ENCODE measurements at places on chromosomes 7 and 10. TPM values are rescaled to one million over a fixed set of nuclear protein-coding genes. Genes with fewer than 3 reads are reported as not detected.

DNAH11 gene
- 0.05 TPM for total RNA-seq

ITPRID1 gene
- total RNA-seq: not detected

TCAF2 gene
- total RNA-seq: 22.0 TPM

TMEM139 gene
- total RNA-seq: not detected

TMEM106B gene
- total RNA-seq: 20.6 TPM

ZNRF2 gene
- total RNA-seq: 12.3 TPM

ECHDC3 gene
- total RNA-seq: 2.0 TPM

PON1 gene
- not detected for total RNA-seq

NCF1 gene
- 48.8 TPM for total RNA-seq

DNA sequence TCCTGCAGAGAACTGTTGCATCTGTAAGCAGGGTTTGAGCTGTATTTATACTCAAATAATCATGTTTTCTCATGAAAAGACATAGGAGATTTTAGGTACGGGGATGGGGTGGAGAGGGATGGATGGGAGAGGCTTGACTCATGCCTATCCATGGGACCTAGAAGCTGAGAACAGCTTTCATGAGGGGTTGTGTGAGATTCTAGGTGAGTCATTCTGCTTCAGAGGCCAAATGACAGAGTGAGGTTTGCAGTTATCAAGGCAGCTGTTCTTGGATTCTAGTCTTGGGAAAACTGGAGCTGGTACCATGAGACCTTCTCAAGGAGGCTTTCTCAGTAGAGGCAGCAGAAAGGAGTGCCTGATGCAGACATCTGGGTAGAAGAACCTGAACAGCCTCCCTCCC, 746.9 kb downstream of the TYW1 start:
- no peaks in the 10 kb centered on the region for H3K4me1 ChIP-seq
- H3K27ac ChIP-seq: no peak overlapping the region
- no peak for DNase-seq
- H3K36me3 ChIP-seq: peaks cover 7% of the 10 kb centered on the region
- no peaks in the 10 kb centered on the region for H3K27me3 ChIP-seq

DNA sequence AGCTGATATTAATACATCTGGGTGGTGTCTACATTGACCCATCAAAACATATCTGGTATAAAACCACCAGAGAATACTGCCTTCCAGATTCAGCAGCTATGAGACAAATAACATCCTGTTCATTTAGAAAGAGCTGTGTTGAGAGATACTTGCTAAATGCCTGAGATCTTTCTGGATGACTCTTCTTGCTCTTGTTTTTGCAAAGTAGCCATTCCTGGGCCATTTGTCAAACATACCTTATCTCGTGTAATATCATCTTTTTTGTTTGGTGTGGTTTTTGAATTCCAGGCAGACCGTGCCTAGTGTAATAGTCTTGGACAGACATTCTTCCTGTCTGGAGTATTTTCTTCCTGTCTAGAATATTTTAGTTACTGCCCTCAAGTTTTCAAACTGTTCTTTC, 74.7 kb upstream of the PRR15 start:
- no peaks in the 10 kb centered on the region for H3K36me3 ChIP-seq
- no peaks in the 10 kb centered on the region for H3K4me1 ChIP-seq
- H3K4me3 ChIP-seq: no peak overlapping the region
- H3K27ac ChIP-seq: no peak overlapping the region
- no peak for DNase-seq
- H3K27me3 ChIP-seq: no peaks in the 10 kb centered on the region

DNA sequence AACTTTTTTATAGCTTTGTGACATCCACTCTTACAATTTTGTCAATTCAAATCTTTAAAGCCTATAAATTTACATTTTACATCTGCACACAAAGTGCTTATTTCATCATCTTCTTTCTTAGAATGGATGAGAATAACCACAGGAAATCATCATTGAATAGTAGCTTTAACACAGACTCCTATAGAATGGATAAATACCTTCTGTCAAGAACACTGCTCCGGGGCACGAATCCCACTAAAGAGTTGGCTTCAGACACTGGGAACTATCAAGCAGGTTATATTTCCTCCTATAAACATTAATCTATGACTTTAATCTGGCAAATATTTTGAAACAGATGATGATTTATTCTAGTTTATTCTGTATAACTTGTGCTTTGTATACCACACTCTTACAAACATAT, 269.7 kb upstream of the TPK1 start:
- DNase-seq: no peak
- no peaks in the 10 kb centered on the region for H3K4me1 ChIP-seq
- H3K36me3 ChIP-seq: no peaks in the 10 kb centered on the region
- H3K4me3 ChIP-seq: no peak overlapping the region
- no peaks in the 10 kb centered on the region for H3K27me3 ChIP-seq
- H3K27ac ChIP-seq: no peak overlapping the region

- peaks cover 3% of the 10 kb centered on the region for H3K36me3 ChIP-seq
- no peak overlapping the region for H3K27ac ChIP-seq
- no peaks in the 10 kb centered on the region for H3K4me1 ChIP-seq
- H3K4me3 ChIP-seq: no peak overlapping the region
- H3K27me3 ChIP-seq: no peaks in the 10 kb centered on the region
- DNase-seq: no peak
Observed at GRCh38 chr10:105758209-105758998, 1117.3 kb downstream of the SORCS3 start.

- H3K27ac ChIP-seq: no peak overlapping the region
- H3K27me3 ChIP-seq: peaks cover 19% of the 10 kb centered on the region
- no peaks in the 10 kb centered on the region for H3K4me1 ChIP-seq
- H3K36me3 ChIP-seq: peaks cover 16% of the 10 kb centered on the region
Observed at GRCh38 chr10:48511066-48511874, 93.6 kb downstream of the ARHGAP22 start.

DNA sequence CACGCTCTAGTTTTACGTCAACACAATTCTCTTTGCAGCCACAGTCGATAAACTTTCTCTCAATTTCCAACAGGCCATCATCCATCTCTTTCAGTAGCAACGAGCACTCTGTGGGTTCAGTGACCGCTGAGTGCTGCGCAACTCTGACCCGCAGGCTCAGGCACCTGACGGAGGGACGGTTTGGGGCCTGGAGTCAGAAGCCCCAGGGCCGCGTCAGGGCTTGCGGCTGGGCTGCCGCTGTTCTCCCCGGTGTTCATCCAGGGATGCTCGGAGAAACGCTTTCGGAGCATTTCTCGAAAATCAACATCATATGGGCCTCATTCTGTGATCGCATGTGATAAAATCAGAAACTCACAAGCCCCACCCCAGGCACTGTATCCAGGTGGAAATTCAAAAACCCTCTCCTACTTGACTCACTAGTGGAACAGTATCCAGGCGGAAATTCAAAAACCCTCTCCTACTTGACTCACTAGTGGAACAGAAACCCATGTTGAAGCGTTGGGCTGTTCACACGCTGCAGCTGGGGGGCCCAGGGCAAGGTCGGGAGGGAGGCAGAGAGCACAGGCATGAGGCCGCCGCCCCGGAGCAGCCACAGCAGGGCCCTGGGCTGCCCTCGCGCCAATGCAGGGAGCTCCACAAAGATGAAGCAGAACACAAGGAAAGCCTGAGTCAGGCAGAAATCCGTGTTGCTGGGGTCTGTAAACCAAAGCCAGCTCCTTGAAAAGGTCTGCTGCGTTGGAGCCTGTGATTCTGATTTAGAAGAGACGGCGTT, 73.3 kb upstream of the NKX6-2 start:
- no peak overlapping the region for H3K4me3 ChIP-seq
- H3K27ac ChIP-seq: no peak overlapping the region
- H3K4me1 ChIP-seq: peaks cover 8% of the 10 kb centered on the region
- H3K27me3 ChIP-seq: peaks cover 19% of the 10 kb centered on the region
- H3K36me3 ChIP-seq: no peaks in the 10 kb centered on the region

- no peaks in the 10 kb centered on the region for H3K36me3 ChIP-seq
- no peak for DNase-seq
- H3K27me3 ChIP-seq: no peaks in the 10 kb centered on the region
- no peak overlapping the region for H3K4me3 ChIP-seq
- peaks cover 5% of the 10 kb centered on the region for H3K4me1 ChIP-seq
Observed at GRCh38 chr10:12782537-12782936, 219.0 kb downstream of the CCDC3 start.

GRCh38 chr7:368651-369475, 78.9 kb downstream of the FOXL3 start:
- H3K36me3 ChIP-seq: no peaks in the 10 kb centered on the region
- peaks cover 9% of the 10 kb centered on the region for H3K27me3 ChIP-seq
- no peak overlapping the region for H3K4me3 ChIP-seq
- H3K4me1 ChIP-seq: peaks cover 17% of the 10 kb centered on the region
- H3K27ac ChIP-seq: no peak overlapping the region

- DNase-seq: no peak
- peaks cover 2% of the 10 kb centered on the region for H3K27me3 ChIP-seq
- no peaks in the 10 kb centered on the region for H3K36me3 ChIP-seq
- H3K4me3 ChIP-seq: no peak overlapping the region
- no peaks in the 10 kb centered on the region for H3K4me1 ChIP-seq
- no peak overlapping the region for H3K27ac ChIP-seq
Observed at GRCh38 chr10:61465901-61466632, 12.9 kb upstream of the TMEM26 start.

GRCh38 chr10:55449981-55450380, 649.0 kb upstream of the PCDH15 start:
- no peak for DNase-seq
- H3K27me3 ChIP-seq: no peaks in the 10 kb centered on the region

GRCh38 chr10:67669978-67670377, 26.0 kb downstream of the CTNNA3 start:
- H3K4me3 ChIP-seq: no peak overlapping the region
- DNase-seq: no peak
- H3K4me1 ChIP-seq: no peaks in the 10 kb centered on the region
- H3K27ac ChIP-seq: no peak overlapping the region
- H3K36me3 ChIP-seq: no peaks in the 10 kb centered on the region

DNA sequence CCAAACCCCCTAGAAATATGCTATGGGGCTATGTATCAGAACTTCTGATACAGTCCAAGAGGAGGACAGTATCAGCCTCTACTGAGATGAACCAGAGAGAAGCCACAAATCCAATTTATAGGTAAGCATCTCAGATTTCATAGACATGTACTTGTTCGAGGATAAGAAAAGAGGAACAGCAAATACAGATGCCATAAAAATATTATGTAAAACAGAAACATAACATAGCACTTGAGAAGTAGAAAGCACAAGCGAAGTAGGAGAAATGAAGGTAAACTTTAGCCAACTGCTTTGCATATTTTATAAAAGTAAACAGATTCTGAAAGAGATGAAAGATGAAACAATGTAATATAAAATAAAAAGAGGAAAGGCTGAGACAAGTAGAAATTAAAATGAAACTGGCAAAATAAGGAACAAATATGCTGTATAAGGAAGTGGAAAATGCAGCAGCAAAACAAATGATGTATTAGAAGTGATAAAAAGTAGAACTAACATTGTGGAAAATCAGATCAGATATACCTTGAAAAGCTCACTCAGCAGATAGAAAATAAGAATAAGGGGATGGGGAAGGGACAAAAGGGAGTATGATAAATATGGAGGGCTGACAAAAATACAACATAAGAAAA, 135.1 kb downstream of the SKAP2 start:
- H3K27me3 ChIP-seq: no peaks in the 10 kb centered on the region
- peaks cover 12% of the 10 kb centered on the region for H3K4me1 ChIP-seq
- DNase-seq: no peak
- H3K27ac ChIP-seq: peak overlapping the region; percentile 11
- H3K36me3 ChIP-seq: no peaks in the 10 kb centered on the region
- no peak overlapping the region for H3K4me3 ChIP-seq

- no peak overlapping the region for H3K27ac ChIP-seq
- no peak overlapping the region for H3K4me3 ChIP-seq
- DNase-seq: no peak
- H3K36me3 ChIP-seq: no peaks in the 10 kb centered on the region
- no peaks in the 10 kb centered on the region for H3K4me1 ChIP-seq
Observed at GRCh38 chr7:28762651-28763050, 195.5 kb downstream of the TRIL start.

DNA sequence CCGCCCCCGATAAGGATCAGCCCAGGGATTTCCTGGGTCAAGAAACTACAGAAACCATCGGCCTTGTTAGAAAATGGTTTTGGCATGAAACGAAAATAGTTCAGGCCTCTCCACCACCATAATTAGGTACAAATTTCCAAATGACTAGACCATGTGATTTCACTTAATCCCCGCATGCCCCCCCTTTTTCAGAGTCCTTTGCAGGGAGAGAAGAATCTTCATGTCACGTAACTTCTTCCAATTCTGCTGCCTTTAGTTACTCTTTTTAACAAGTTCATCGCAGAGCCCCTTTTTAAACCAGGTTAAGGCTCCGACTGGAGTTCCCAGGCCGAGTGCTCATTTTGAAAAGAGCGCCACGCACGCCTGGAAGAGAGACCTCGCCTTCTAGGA, 3.4 kb downstream of the PDGFA start:
- no peak overlapping the region for H3K27ac ChIP-seq
- H3K4me1 ChIP-seq: peaks cover 9% of the 10 kb centered on the region
- H3K27me3 ChIP-seq: peaks cover 14% of the 10 kb centered on the region
- H3K36me3 ChIP-seq: no peaks in the 10 kb centered on the region
- peak overlapping the region; percentile 42 for H3K4me3 ChIP-seq
- no peak for DNase-seq

Data from natural killer cell treated with Interleukin-12 subunit alpha and Interleukin-12 subunit beta and Interleukin-15 and Interleukin-18, amount 100 ng/mL, for 72 hours (primary cell).